Breast epithelium (tissue), 4 donors: ENCODE measurements at places on chromosomes 3 and 15. TPM values are rescaled to one million over a fixed set of nuclear protein-coding genes. Genes with fewer than 3 reads are reported as not detected.

DNA sequence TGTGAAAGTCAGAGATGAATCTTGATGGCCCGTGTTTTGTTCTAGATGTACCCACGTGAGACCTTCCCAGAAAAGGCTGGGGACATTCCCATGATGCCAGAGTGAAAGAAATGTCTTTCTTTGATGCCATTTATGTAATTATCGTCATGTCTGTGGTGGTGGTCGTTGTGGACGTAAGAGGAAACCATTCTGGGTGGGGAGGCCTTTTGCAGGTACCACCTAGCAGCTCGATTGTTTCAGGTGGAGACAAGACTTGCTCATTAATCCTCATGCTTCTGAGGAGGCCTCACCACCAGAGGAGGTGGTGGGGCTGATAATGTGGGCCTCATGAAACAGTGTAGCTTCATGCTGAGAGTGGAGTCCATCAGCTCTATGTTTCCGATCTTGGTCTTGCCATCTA, 58.1 kb upstream of the USP3 start:
- no peak for DNase-seq

DNA sequence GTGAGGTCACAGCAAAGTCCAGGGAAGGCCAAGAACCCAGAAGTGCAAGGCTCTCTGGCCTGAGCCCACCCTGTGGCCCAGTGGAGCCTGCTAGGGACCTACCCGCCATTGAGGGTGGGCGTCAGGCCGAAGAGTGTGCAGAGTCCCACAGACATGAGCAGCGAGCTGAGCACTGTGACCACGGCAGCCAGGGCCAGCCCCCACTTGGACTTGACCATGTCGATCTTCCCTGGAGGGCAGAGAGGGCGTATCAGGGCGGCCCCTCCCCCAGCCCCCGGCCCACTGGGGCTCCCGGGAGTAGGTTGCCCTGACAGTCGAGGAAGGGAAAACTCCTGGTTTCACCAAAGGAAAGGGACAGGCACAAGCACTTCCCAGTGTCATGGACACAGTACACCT, 44.6 kb downstream of the PTPN23 start:
- DNase-seq: no peak

- DNase-seq: no peak
Measured at GRCh38 chr3:189598530-189599225, 32.5 kb upstream of the TP63 start.

DNA sequence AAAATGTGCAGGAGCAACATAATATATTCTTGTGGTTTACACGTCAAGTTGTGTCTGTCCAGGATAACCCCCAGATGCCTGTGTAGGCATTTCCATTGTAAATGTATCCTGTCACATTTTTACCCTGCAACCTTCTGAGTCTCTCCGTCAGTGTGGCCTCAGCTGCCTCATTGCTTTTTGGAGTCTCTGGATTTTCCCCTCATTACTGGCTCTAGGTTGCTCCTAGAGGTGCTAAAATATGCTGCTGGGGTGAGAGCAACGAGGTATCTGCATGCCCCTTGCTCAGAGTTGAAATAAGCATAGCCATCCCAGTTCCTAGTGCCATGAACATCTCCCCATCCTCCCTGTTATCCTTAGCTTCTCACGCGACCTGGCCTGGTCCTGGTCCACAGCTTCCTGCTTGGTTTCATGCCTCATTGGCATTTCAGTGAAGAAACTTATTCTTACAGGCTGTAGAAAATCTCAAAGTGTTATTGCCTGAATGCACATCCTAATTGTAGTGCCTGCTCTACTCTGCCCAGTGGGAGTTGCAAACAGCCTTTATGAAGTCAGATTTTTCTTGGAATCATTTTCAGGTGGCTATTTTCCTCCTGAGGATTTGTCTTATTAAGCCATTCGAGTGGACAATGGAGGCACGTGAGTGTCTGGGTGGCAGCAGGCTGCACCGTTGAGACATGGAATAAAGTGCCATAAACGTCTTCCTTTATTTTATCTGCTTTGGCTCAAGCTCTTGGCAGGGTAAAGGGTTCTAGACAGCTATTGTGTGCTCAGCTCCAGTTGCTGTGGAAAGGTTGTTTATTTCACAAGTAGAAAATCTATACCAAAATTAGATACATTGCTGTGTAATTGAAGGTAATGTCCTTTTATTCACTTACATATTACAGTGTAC, 33.2 kb downstream of the OXNAD1 start:
- no peak for DNase-seq

DNA sequence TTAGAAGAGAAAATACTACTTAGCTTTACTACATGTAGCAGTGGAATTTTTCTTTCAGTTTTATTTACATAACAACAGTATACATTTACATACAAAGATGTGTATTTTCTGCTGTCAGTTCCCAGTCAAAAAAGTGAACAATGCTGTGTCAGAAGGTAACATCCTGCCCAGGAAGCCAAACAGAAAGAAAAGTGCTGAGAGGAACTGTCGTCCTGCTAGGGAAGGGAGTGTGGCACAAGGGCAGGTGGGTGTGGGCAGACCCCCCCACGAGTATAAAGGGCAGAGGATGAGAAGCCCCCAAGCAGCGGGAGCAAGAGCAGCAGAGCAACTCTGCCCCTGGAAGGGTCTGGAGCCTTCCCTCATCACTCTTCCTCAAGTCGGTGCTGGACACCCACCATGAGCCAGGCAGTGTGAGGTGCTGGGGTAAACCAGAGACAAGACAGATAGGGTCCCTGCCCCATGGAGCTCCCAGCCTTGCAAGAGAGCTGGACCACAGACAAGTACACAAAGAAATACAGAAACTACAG, 39.7 kb downstream of the TBC1D2B start:
- no peak for DNase-seq

GRCh38 chr3:53739966-53740365, 106.3 kb downstream of the CHDH start:
- DNase-seq: no peak

DNA sequence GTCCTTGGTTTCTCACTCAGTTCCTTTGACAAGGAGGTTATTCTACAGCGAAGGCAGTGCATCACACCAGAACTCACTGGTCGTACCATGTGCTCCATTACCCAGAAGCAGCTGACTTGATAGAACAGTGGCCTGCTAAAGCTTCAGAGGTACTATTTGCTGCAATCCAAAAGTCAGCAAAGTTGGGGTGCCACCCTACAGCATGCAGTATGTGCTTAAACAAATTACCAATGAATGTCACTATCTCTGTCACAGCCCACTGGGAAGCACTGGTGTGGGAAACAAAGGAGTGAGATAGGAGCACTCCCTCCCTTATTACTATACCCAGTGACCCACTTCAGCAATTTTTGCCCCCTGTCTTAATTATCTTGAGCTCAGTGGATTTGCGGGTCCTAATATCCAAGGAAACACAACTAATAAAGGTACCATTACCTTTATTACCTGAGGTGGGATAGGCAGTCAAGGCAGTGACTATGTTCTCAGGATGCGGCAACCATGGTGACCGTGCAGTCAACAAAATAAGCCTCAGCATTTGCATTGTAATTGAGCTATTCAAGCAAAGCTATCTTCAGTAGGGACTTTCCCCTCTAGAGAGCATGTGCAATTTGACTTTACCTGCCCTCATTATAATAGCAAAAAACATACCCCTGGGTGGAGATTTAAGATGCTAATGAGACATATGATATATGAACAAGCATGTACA, 199.4 kb downstream of the OCA2 start:
- no peak for DNase-seq

GRCh38 chr3:49791571-49791970, 5.2 kb upstream of the IP6K1 start:
- DNase-seq: no peak

GRCh38 chr15:74403991-74404563, 29.7 kb downstream of the SEMA7A start:
- no peak for DNase-seq

- DNase-seq: no peak
Measured at GRCh38 chr3:59796456-59796855, 746.6 kb upstream of the CFAP20DC start.

DNA sequence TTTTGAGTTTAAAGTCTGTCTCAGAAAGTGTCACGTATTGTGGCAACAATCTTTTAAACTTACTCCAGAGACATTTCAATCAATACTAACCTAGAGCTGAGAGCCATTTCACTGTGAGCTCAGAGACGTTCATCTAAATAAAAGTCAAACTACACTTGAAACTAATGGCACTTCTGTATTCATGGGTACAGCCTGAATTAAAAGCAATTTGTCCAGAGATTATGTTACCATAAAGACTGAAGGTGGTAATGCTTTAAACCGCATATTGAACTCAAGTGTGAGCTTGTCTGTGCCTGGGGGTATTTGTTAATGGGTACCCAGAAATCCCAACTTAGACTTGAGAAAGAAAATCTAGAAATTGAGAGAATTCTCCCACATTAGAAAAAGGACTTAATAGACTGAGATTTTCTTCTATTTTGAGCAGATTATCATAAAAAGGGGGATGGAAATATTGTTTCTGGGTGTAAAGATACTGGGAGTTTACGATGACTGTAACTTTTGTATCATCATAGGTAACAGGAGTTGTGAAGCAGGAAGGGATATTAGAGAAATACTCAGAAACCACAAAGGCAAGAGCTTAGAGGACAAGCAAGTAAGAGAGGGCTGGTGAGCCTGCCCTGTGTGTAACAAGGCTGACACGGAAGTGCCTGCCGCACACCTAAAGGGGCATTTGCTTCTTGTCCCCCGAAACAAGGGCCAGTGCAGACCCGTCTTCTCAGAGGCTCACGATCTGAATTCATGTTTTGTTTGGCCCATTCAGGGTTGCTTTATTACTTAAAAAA, 36.9 kb downstream of the LRIG1 start:
- DNase-seq: no peak

Gene DPH3
- total RNA-seq: 33.6 TPM

Gene GOLGA6L24
- total RNA-seq: not detected

Gene IL17RD
- 31.8 TPM for total RNA-seq
